ENCODE measurements at places on chromosomes 4 and X. TPM values are rescaled to one million over a fixed set of nuclear protein-coding genes. Genes with fewer than 3 reads are reported as not detected.

The CT55 gene
- total RNA-seq: not detected

DNA sequence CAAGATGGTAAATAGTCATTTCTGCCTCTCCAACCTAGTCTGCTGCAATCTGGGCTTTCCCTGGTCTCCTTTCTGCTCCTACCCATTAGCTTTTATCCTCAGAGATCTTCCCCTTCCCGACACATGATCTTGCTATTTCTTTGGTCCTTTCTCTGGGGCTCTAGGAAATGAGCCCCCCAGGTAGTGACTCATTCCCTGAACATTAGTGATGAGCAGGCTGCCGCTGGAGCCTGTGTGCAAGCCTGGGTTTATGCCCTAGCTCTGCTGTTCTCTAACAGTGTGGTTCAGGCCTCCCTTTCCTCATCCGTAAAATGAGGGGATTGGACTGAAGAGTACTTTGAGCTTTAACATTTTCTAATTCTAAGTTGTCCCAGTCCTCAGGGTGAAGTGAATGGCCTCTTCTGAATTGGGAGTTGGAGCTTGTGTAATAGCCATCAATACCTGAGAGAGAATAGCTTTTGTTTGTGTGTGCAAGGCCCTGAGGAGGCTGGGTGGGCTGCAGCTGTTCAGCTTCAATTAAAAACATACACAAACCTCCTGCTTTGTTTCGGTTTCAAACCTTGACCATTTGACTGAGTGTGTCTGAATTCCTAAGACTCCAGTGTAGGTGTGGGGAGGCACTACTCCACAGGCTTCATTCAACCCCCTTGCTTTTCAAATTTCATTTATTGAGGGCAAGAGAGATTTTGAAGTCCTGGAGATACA lies 115.6 kb upstream of the SCML1 start:
- DNase-seq: no peak

The CLDN34 gene
- total RNA-seq: 0.36 TPM

DNA sequence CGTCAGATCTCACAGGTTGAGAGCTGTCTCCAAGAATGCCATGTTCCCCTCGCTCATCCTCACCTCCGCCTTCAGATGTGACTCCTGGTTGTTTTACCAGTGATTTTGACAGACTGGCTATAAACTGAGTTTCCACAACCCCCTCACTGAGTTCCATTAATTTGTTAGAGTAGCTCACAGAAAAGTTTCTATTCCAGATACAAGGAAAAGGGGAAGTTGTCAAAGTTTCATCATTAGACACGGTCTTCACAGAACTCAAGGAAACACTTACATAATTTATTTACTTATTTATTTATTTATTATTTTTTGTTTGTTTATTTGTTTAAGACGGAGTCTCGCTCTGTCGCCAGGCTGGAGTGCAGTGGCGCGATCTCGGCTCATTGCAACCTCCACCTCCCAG lies 55.7 kb upstream of the IQSEC2 start:
- DNase-seq: no peak

The CXorf51A gene
- not detected for total RNA-seq

GRCh38 chrX:111169141-111169540 lies 73.2 kb downstream of the PAK3 start:
- no peak for DNase-seq

DNA sequence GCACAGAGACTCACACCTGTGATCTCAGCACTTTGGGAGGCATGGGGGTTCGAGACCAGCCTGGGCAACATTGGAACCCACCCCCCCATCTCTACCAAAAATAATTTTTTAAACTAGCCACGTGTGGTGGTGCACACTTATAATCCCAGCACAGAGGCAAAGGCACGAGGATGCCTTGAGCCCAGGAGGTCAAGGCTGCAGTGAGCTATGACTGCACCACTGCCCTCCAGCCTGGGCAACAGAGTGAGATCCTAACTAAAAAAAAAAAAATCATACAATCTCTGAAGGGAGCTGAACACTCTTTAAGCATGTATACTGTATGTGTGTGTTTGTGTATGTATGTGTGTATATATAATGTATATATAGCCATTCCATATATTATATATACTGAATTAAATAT lies 2.5 kb upstream of the PRKX start:
- DNase-seq: no peak

DNA sequence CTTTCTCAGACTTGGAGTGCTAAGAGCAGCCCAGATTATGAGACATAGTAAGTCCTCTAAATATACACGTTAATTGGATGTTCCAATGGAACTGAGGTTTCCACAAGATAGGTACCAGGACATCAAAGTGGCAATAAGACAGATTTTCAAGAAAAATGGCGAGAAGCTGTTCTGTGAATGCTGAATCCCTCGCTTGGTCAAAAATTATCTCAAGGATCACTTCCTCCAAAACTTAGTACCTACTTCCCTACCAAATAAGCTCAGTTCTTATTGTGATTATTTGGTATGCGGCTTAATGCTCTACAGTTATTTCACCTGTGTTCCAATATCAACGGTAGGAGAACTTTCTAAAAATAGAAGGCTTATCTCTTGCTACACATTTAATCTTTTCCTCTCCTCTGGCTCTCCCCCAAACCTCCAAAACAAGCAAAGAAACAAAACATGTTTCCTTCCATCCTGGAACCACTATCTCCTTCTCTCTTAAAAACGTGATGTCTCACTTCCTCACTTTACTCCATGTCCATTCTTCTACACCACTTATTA lies 14.7 kb downstream of the PDGFC start:
- no peak for DNase-seq

All from aorta (tissue), 5 donors.